CD4-positive, alpha-beta T cell treated with Interleukin-6 at 100 ng/mL for 8 hours (primary cell): ENCODE measurements at places on chromosomes 4 and X.

GRCh38 chr4:122224348-122224747, 72.2 kb downstream of the BLTP1 start:
- DNase-seq, result no peak

GRCh38 chr4:174256277-174256713, 27.2 kb downstream of the FBXO8 start:
- no peak for DNase-seq

DNA sequence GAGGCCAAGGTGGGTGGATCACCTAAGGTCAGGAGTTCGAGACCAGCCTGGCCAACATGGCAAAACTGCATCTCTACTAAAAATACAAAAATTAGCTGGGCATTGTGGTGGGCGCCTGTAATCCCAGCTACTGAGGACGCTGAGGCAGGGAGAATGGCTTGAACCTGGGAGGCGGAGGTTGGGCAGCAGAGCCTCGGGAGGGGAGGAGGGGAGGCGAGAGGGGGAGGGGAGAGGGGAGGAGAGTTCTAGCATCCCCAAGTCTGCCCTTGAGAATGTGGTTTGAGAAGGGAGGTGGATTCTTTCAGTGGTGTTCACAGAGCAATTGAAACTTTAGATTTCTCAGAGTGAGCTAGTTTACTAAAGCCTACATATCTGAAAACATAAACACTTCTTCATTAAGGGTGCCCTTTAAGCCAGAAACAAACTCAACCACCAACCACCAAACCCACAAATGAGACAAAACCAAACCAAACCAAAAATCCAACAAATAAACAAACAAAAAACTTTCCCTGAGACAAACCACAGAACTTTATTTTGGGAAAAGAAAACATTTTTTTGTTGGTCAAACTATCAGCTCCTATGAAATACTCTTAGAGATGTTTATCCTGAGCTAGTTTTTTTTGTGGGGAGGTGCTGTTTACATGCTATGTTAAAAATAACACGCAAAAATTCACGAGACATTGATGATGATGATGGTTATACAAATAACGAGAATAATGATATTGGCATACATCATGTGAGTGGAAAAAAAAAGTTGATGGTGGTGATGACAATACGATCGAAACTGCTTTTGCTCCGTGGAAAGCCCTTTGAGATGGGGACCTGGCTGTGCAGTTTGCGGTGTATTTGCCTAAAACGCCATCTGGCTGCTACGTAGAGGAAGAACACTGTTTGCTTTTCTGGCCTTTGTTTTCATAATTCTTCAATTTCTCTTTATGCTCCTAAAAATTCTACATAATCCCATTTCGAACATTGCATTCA, 98.2 kb upstream of the PRKX start:
- DNase-seq, result peak; percentile 68

DNA sequence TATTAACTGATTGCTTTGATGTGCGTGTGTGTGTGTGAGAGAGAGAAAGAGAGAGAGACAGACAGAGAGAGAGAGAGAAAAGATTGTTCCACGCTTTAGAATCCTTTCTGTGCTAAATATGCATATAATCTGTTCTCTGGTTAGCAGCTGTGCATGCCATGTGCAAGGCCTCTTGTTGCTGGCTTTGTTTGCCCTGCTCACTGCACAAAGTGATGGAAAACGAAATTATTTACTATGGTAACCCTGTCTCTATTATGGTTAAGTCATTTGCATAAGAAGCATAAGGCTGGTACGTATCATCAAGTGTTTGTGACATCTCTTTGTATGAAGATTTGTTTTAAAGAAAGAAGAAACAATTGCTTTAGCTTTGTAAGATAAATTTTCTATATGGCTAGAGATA, 190.2 kb upstream of the POF1B start:
- DNase-seq, result no peak

DNA sequence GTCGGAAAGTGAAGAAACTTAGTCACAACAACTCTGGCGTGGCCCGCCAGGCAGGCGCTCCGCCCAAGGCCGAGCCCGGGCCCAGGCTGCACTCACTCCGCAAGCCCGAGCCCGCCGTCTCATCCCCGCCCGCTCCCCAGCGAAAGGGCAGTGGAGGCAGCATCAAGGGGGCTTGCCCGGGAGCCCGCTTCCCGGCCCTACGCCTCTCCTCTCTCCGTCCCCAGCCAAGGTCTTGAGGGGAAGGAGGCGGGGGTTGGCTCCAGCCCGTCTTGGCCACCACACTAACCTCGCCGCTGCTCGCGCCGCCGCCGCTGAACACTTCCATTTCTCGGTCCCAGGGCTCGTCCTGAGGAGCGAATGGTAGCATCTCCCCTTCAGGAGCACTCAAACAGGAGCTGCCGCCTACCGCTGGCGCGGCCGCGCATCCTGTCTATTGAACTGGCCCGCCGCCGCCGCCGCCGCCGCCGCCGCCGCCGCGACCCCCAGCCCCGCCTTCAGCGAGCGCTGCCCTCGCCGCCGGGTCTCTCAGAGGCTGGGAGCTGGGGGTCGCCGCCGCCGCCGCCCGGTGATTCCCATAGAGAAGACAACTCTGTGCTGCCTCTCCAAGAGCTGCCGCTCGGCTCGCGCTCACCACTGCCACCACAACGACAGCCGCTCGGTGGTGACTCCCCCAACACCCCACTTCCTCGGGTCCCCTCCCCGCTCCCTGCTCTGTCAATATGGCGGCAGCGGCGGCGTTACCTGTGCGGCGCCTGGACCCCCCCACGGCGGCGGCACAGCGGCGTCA, at the start of gene RPS6KA6:
Gene RPS6KA6 (minus strand): TSS at position 667 of the 787 bp plus-strand sequence. CDS start 300 bp downstream, at position 367.
- no peak for DNase-seq

- DNase-seq, result no peak
These were observed 129.4 kb downstream of the ANAPC10 start for GRCh38 chr4:144968606-144969005.

GRCh38 chr4:110034026-110034393, 121.3 kb downstream of the EGF start:
- DNase-seq, result no peak

- no peak for DNase-seq
These were observed 33.3 kb downstream of the CASK start for GRCh38 chrX:41890026-41890423.

DNA sequence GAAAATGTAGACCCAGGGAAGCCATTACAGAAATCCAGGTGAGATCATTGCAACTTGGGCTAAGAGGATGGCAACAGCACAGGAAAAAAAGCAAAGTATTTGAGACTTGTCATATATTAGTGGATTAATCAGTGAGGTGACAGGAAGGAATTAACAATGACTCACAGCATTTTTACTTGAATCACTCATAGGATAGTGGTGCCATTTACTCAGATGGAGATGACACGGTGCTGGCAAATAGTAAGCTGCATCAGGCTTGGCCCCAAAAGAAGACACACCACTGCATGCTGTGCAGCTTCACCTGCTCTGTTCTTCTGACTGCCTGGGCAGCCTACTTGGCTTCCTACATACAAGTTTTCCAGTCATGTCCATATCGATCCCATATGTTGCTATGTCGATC, 144.8 kb downstream of the FRYL start:
- peak; percentile 2 for DNase-seq
